ENCODE measurements at places on chromosomes 1 and 21.

GRCh38 chr1:101316256-101316655 is 79.4 kb downstream of the S1PR1 start:
- no peak for DNase-seq

DNA sequence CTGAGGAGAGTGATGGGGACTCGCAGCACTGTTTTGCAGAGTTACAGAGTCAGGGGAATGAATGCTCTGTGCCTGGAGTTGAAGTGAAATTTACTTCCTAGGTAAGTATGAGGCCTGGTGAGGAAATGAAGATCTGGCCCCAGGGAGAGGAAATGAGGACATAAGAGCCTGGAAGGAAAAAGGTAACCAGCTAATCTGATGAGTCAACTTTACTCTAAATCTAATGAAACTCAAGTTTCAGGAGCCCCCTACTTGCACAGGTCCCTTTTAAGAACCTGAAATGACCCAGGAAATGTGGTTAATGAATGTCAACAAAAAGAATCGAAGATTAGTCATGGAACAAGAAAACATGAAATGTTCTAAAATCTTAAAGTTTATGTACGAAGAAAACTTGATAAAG is 599.0 kb downstream of the AGBL4 start:
- DNase-seq: no peak

DNA sequence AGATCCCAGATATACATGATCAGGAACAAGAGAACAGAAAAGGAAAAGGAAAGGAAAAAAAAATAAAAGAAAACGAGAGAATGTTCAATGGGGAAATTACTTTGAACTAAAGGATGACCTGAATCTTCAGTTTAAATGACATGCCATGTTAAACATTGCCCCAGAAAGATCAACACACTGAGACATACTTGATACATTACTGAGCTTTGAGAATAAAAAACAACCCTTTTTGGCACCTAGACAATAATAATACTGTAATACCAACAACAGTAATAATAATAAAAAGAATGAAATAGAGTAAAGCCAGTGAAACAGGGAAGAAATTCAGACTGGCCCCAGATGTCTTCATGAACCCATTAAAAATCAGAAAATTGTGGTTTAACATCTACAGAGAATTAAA is 44.8 kb downstream of the CLIC6 start:
- DNase-seq: no peak

DNA sequence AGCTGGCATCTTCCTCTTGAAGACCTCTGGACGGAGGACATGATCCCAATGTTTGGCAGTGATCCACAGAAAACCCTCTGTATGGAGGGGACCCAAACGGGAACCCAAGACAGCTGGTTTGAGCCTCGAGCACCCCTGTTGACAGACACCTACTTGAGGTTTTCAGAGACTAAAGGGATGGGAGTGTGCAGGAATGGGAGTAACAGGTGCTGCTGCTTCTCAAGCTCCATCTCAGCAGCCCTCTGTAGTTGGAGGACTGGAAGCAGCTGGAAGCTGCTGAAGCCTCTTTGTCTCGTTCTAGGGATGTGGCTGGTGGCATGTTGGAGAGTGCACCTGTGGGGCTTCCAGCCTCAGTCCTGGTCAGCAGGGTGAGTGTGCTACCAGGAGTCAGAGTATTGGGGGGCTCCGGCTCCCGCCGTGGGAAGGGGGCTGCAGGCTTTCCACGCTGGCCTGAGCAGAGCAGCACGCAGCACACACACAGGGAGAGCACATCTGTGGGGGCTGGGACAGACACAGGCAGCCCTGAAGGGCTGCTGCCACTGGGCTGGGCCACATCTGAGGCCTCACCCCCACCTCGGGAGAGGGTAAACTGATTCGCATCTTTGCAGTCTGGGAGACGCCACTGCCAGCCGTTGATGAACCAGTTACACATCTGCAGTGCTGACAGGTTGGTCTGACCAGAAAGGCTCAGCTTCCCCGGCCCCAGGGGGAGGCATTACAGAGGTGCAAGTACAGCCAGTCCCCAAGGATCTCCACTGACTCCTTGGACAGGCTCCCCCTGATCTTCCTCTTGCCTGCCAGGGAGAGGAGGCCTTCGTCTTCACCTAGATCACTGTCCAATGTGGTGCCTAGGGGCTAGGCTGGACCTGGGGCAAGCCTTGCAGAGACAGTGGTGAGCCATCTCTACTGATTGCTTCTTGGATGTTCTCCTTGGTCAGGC is 56.6 kb downstream of the ADSS2 start:
- no peak for DNase-seq

GRCh38 chr1:9823943-9824701 is at the start of gene CLSTN1:
CLSTN1 (minus strand) TSS chr1:9823965; CDS start chr1:9823733, 232 bp downstream.
- peak; percentile 83 for DNase-seq

DNA sequence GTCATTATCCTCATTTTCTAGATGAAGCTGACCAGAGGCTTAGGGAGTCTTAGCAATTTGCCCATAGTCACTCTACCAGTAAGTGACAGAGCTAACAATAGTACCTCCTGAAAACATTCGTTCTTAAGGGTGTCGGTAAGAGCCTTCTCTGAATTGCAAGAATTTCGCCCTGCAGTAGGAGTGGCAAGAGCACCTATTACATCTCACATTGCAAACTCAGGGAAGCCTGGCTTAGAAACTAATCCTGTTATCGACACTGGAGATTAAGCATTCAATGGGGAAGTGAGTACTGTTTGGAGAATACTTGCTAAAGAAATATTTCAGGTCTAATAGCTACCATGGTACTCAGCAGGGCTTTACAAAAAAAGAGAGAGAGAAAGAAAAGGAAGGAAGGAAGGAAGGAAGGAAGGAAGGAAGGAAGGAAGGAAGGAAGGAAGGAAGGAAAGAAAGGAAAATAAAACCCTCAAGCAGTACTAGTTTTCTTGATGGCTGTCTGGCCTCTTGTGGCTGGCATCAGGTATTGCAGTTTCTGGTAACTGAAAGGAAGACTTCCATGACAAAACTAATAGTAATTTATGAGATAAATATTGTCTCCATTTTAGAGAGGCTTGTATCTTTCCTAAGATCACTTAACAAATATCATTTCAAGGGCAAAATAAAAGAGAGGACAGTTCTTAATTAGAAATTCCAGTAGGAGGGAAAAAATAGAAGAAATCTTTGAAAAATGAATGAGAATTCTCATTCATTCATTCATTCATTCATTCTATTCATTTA is 10.4 kb downstream of the C1orf226 start:
- DNase-seq: no peak

- no peak for DNase-seq
These were observed 10.9 kb upstream of the UBR4 start for GRCh38 chr1:19220991-19221390.

DNA sequence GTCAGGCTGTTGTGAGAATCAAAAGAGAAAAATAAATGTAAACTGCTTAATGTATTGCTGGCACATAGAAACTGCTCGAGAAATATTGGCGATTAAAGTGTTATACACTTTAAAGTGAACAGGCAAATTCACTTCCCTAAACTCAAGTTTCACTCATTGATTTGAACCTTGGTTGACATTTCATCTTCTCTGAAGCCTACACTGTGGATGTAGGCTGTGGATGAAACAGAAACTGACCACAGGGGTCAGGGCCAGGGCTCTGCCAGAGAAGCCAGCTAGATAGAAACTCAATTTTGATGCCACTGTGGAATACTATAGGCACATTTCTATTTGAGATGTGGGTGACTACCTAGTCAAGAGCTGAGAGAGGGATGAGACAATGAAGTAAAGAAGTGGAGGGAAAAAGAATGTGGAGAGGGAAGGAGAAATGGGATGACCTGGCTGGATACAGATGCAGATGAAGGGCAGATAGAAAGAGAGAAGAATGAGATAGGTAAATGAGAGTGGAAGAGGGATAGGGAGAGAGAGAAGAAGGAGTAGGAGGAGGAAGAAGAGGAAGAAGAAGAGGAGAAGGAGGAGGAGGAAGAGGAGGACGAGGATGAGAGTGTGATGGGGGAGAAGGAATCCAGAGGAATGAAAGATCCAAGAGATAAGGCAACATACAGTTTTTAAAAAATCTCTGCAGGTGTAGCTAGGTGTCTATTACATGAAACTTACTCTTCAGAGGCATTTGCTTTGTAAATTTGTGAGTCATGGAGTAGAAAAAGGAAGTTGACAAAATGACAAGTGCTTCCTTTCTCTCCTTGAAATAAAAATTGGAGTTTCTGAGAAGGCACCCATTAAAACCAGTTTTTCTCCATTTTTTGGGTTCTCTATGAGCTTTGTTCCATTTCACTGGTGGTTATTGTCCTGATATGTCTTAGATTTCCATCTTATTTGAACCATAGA is 17.4 kb upstream of the CD1D start:
- DNase-seq: no peak

DNA sequence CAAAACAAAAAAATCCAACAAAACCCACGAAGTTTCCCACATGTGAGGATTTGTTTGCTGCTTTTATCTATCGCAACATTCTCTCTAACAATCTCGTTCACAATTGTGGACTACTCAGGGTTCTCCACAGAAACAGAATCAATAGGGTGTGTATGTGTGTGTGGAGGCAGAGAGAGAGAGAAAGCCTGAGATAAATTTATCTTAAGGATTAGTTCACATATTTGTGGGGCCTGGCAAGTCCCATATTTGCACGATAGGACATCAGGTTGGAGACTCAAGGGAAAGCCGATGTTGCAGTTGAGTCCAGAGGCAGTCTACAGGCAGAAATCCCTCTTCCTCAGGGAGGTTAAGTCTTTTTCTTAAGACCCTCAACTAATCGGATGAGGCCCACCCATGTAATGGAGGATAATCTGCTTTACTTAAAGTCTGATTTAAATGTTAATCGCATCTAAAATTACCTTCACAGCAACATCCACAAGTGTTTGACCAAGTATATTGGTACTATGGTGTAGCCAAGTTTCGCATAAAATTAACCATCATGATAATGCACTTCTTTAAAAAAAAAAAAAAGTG is 31.7 kb downstream of the ADAMTS1 start:
- DNase-seq: no peak

DNA sequence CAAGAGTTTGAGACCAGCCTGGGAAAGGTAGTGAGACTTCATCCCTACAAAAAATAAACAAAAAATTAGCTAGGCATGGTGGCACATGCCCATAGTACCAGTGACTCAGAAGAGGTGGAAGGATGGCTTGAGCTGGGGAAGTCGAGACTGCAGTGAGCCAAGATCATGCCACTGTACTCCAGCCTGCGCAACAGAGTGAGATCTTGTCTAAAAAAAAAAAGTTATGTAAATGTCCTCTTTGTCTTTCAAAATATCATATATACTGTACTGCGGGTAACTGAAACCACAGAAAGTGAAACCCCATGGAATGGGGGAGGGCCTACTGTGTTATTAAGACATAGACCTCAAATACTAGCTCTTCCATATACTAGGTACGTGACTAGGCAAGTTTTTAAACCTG is 20.8 kb downstream of the ACADM start:
- no peak for DNase-seq

- DNase-seq: no peak
These were observed 11.5 kb downstream of the BCAR3 start for GRCh38 chr1:93670141-93670540.

DNA sequence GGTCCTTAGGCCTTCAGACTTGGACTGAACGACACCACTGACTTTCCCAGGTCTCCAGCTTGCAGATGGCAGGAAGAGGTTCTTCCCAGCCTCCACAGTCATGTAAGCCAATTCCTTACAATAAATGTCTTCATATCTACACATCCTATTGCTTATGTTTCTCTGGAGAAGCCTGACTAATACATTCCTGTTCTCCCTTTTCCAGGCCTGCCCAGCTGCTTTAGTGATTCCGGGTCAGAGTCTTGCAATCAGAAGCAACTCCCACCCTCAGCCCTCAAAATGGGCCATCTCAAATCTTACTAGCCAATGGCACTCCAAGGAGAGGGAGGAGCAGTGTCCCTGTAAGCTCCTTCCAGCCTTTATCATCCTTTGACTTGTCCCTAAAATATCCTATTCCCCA is 16.4 kb upstream of the CPT2 start:
- DNase-seq: no peak

- no peak for DNase-seq
These were observed 15.2 kb upstream of the LGALS8 start for GRCh38 chr1:236508593-236509027.

GRCh38 chr1:67650061-67650460 is 34.9 kb upstream of the GADD45A start:
- no peak for DNase-seq

DNA sequence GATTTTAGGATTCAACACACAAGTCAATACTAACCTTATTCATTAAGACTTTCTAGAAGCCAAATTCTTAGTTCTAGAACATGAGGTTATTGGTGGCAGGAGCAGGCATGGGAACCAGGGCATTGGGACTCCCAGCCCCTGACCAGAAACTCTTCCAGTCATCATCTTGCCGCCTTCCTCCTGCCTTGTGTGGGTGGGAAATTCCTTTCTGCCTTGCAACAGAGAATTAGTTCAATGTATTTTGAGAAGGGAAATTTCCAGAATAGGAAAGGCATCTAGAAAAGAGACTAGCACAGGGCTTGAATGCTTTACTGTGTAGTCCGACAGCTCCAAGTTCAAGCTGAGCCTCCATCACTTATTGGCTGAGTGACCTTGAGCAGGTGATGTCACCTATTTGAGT is 8.7 kb downstream of the GRHL3 start:
- DNase-seq: no peak

DNA sequence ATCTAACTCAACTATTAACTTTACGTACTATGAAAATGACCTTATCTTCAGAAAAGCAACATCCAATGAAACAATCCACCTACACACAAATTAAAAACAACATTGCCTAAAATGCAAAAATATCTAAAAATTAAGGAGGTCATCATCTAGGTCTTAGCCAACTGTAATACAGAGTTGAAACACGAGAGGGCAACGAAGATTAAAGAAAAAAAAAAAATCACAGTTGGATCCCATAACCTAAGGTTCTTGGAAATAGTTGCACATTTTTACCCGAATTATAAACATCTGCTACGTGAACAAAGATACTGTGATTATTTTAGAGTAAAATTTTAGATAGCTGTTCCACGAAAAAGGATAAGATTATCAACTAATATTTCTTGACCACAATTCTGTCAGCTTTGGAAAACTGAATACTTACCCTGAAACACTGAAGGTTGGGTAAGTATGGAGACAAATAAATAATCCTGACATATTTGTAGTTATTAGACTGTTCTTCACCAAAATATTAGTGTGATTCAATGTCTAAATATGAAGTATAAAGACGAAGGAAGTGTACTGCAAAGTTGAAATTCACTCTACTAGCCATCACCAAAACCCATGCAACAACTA is 88.0 kb upstream of the AK4 start:
- no peak for DNase-seq

- DNase-seq: peak; percentile 34
These were observed 771 bp downstream of the EIF4G3 start for GRCh38 chr1:21175670-21176581.

- DNase-seq: no peak
These were observed 7.1 kb upstream of the RASAL2 start for GRCh38 chr1:178086766-178087165.
